ENCODE measurements at places on chromosomes 1 and 21. TPM values are rescaled to one million over a fixed set of nuclear protein-coding genes. Genes with fewer than 3 reads are reported as not detected.

- DNase-seq = no peak
Observed at GRCh38 chr1:192749349-192749748, 59.5 kb upstream of the RGS2 start.

DNA sequence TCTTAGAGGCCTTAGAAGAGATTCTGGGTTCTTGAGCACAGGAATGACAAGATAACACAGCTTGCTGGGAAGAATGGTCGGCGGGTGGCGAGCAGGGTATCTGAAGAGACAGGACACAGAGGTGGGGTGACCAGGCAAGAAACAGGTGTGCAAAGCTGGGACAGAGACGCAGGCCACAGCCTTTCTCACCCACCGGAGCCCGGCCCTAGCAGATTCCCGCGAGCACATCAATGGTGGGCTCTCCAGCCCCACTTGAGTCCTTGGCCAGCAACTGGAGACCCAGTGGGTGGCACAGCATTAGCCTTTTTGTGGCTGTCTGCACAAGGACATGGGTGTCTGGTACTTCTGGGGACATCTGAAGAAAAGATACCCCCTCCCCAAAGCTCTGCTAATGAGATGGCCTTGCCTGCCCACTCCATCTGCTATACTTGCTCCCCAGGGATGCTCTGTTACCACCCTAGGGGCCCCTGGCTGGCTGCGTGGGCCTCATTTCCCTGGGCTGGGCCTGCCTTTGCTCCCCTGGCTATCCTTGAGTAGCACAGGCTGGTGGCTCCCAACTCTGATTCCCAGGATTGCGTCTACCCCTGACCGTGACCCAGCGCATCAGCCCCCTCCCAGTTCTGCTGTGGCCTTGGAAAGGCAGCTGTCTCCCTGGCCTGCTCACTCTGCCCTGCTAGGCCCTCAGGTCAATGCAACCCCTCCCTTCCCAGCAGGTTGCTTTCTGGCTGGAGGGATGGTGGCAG is 127.2 kb upstream of the ADAR start:
- DNase-seq = no peak

- DNase-seq = no peak
Observed at GRCh38 chr1:5770981-5771765, 221.1 kb downstream of the NPHP4 start.

DNA sequence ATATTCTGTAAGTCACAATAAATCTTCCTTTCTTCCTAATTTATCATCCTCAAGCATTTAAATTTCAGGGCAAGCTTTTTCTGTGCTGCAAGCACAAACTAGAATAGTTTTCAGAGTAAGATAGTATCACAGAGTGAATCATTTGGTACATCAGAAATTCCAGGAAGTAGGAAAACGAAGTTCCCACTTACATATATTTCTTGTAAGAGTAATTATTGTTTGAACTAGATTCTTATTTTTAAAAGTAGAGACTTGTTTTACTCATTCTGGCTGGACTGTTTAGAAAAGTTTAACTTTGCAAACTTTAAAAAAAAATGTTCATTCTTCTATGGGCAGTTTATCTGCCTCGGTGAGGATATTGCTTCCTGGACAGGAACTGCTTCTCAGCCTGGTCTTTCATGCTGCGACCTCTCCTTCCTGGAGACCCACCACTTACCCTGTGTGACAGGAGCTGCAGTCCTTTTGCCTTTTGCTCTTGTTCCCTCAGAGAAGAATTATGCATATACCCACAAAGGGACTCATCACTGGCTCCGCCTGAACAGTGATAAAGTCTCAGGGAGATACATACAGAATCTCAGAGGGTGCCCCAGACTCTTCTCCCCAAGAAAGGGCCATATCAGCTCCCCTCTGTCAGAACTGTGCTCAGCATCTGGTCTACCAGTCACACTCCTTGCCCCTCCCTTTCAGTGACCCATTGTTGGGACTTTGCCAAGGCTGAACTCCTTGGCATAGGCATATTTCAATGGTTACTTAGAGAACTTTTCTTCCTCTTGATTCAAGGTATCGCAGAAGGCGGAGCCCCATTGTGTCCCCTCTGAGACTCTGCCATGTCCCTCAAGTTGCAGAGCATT is 102.7 kb upstream of the CD55 start:
- DNase-seq = no peak

DNA sequence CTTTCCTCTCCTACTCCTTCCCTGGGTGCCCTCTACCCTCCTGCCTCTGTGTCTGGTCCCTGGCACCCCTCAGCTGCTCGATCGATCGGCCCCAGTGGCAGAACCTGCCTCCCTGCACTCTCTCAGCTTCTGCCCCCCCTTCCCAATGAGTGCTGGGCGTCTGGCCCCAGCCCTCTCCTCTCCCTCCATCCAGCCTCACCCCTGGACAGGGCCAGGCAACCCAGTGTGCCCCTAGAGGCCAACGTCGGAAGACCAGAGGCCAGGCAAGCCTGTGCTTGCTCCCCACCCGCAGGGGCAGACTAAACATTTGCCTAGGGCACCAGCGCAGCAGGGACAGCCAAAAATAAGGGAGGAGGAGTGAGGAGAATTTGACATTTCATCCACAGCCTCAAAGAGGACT is 43.5 kb downstream of the LGR6 start:
- DNase-seq = peak; percentile 67

DNA sequence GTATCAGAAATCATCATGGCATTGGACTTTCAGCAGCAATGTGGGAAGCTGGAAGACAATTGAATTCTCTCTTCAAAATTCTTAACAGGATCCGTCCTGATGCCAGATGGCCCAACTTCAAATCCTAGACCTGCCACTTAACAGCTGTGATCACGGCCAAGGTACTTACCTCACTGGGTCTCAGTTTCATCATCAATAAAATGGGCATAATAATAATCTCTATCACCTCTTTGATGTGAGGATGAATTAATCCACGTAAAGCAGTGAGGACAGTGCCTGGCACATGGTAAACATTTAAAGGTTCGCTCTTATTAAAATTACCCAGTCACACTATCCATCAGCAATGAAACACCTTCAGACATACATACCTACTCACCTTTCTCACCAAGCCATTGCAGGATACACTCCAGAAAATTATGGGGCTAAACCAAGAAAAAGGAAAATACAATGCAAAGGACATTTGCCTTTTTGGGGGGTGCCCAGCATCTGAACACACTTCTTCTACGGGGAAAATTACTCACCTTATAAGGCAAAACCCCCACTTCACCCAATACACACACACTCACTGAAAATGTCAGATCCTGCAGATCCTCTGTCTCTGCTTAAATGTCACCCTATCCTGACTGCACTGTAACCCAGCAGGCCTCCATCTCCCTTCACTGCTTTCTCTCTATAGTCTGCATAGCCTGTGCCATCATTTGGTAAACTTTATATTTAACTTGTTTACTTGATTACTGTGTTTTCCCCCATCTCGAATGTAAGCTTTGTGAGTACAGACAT is 21.7 kb downstream of the GLIS1 start:
- no peak for DNase-seq

GRCh38 chr1:159965263-159965662 is 11.2 kb upstream of the SLAMF9 start:
- no peak for DNase-seq

The KCNA2 gene
- total RNA-seq = 0.37 TPM

The WDTC1 gene
- 21.9 TPM for total RNA-seq

The PTAFR gene
- total RNA-seq = 0.19 TPM

The PCP4 gene
- not detected for total RNA-seq

The KIAA1614 gene
- not detected for total RNA-seq

Measured in activated CD4-positive, alpha-beta T cell treated with anti-CD3 and anti-CD28 coated beads for 36 hours (primary cell).